ENCODE measurements at places on chromosomes 5 and 9. TPM values are rescaled to one million over a fixed set of nuclear protein-coding genes. Genes with fewer than 3 reads are reported as not detected.

- no peak for DNase-seq
These were observed 2.8 kb upstream of the GADD45G start for GRCh38 chr9:89601856-89602562.

DNA sequence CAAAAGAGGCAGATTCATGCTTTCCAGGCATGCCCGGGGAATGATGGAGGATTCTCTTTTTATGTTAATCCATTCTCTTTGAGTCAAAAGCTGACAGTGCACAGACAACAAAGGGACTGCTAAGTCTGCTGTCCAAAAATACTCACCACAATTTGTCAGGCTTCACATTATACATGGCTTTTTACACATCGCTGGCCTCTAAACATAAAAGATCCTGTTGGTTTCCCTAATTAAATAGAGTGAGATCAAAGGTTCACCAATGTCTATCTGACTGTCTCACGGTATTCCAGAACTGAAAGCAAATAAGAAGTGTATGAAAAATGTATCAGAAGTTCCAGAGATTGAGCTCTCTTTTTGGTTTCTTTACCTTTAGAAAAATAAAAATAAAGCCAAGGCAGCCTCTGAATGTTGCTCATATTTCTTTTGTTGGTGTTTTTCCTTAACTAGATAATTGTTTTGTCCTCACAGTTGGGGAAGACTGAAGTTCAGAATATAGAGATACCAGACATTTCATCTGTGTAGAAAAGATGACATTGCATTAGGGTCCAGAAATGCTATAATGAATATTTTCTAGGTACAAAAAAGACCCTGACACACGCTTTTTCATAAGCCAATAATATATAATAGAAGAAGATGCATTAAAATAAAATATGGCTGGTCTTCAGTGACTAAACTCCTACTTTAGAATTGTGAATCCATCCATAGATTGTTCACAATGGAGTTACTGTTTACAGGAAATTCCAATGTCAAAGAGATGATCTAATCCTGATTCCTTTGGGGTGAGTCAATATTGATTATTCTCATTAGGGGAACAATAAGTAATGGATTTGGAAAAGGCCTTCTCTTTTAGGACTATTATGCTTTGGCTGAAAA is 688.2 kb upstream of the CDH6 start:
- no peak for DNase-seq

ZNF454 gene
- 1.0 TPM for polyA plus RNA-seq

PAIP1 gene
- 59.2 TPM for polyA plus RNA-seq
